ENCODE measurements at places on chromosomes 4 and X. TPM values are rescaled to one million over a fixed set of nuclear protein-coding genes. Genes with fewer than 3 reads are reported as not detected.

FIP1L1 gene
- 76.3 TPM for total RNA-seq

ANKRD37 gene
- 9.1 TPM for total RNA-seq

GRCh38 chr4:84870398-84871163, 95.9 kb downstream of the WDFY3 start:
- no peak for DNase-seq

DNA sequence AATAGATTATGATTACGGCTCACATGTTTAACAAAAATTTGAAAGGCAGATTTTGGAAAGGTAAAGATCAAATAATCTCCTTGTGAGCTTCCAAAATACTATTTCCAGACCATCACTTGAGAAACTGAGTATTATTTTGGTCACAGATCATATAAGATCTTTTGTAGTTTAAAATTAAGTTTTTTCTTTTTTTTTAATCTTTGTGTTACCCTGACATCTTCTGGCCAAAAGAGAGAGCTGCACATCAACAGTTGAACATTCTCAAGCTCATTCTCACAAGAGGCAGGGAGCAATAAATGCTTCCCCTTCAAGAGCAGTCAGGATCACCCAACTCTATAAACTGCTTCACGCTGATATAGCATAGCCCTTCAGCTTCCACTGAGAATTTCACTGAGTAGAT, 15.9 kb downstream of the TMEM192 start:
- DNase-seq, result no peak

- no peak for DNase-seq
Measured at GRCh38 chr4:102604222-102604940, 103.2 kb downstream of the NFKB1 start.

- DNase-seq, result no peak
Measured at GRCh38 chr4:78293348-78293747, 236.2 kb downstream of the FRAS1 start.

Measured in activated naive CD4-positive, alpha-beta T cell treated with anti-CD3 and anti-CD28 coated beads, Interleukin-2, amount 50 U/mL, for 72 hours (primary cell).